NCI-H1694 treated with DMSO at 0.1 percent for 48 hours (cell line): ENCODE measurements at places on chromosomes 3 and 15.

DNA sequence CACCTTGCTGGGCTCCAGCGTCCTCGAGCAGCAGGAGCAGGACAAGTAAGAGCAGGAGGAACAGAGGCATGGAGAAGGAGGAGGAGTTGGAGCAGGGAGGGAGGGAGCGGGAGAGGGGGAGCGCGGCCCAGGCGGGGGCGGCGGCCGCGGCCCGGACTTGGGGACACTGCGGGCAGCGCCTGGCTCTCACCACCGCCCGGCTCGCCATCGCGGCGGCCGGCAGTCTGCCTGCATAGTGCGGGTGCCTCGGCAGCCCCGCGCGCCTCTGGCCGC lies 440 bp downstream of the DCBLD2 start:
- DNase-seq = no peak

- no peak for DNase-seq
Observed at GRCh38 chr3:127291114-127291513, 3.3 kb upstream of the PRR20G start.

GRCh38 chr15:85383470-85384148 lies 3.2 kb downstream of the AKAP13 start:
- DNase-seq = no peak

- DNase-seq = no peak
Observed at GRCh38 chr15:45583731-45584639, 3.2 kb upstream of the BLOC1S6 start.

GRCh38 chr3:184173374-184173722 lies 1.3 kb upstream of the AP2M1 start:
- DNase-seq = no peak
